Activated naive CD4-positive, alpha-beta T cell treated with anti-CD3 and anti-CD28 coated beads, Interleukin-2, amount 50 U/mL, for 72 hours (primary cell): ENCODE measurements at places on chromosomes 16 and 17. TPM values are rescaled to one million over a fixed set of nuclear protein-coding genes. Genes with fewer than 3 reads are reported as not detected.

GRCh38 chr17:28199115-28199514, 119.9 kb upstream of the TMEM97 start:
- DNase-seq, result no peak

DNA sequence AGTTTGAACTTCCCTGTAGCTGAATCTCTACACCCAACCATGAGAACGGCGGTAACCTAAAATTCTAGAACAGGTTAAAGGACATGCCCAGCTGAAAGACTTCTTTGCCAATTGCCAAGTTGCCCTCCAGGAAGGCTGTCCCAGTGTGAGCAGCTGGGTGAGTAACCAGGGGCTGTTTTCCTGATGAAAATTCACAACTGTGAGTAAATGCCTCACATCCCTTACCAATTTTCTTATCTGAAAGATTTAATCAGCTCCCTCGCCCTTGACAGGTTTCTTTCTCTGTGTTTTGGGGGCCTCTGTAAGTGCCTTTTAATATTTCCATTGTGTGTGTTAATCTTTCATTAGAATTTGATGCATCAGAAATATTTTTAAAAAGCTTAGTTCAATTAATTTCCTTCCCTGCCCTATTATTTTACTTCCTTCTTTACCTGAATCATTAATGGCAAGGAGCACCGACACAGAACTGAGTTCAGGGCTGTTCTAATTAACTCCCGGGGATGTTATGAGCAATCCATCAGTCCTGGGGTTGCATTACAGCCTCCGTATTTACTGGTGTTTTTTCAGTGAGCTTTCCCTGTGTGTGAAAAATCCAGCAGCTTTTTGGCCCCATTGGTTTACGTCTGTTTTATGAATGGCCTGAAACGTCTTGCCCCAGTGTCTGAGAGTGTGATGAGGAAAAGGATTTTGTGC, 152.9 kb downstream of the CLEC16A start:
- DNase-seq, result no peak

DNA sequence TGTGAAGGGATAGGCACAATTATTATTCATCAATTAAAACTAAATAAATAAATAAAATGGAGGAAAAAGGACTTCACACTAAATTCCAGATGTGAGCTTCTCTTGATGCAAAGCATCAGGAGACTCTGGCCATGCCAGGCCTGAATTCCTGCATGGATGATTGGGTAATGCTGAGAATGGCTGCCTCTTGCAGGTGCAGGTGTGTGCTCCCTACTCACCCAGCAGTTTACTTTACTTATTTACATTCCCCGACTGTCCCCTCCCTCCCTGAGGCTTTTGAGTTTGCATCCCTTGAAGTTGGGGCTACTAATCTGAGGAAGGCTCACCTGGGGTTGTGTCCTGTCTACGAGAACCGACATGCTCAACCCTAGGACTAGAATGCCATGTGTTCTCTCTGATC, 200.4 kb downstream of the SHISA9 start:
- DNase-seq, result no peak

- no peak for DNase-seq
Observed at GRCh38 chr17:75346906-75347305, 57.7 kb upstream of the SLC25A19 start.

DNA sequence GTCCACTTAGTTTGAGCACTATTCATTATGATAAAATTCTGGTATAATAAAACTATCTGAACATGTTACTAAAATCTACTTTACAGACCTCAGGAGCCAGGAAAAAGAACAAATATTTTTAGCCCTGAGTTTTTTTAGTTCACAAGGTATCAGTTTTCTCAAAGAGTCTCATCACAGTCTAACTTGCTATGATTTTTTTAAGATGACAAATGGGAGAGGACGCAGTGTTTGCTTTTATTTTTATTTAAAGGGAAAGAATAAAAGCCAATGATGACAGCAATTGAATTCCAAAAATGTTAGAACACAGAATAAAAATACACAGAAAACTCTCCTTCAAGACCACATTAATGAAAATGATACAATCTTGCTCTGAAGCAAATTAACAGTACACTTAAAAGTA, 7.4 kb downstream of the MED13 start:
- DNase-seq, result no peak

DNA sequence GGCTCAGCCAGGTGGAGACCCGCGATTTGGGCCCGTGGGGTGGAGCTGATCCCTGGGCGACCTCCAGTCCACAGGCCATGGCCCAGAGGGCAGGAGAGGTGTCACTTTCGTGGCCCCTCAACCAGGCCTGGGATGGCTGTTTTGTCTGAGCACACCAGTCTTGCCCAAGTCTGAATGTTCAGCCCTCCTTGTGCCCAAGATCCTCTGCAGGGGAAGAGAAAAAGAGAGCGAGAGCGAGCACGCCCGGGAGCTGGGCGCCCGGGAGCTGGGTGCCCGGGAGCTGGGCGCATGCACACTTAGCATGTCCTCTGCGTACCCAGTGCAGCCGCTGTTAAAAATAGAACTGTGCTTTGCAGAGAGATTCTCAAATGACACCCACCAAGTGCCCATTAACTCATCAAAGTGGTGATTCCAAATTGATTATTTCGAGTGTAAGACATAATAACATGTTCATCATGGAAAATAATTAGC, 403.3 kb upstream of the TNRC6C start:
- DNase-seq, result no peak

- no peak for DNase-seq
Observed at GRCh38 chr16:85989863-85990643, 91.1 kb downstream of the IRF8 start.

GRCh38 chr16:10566613-10567012, 13.8 kb downstream of the EMP2 start:
- no peak for DNase-seq

- no peak for DNase-seq
Observed at GRCh38 chr17:1111599-1112443, 68.0 kb downstream of the ABR start.

- DNase-seq, result no peak
Observed at GRCh38 chr17:31691251-31691905, 167.7 kb downstream of the COPRS start.

DNA sequence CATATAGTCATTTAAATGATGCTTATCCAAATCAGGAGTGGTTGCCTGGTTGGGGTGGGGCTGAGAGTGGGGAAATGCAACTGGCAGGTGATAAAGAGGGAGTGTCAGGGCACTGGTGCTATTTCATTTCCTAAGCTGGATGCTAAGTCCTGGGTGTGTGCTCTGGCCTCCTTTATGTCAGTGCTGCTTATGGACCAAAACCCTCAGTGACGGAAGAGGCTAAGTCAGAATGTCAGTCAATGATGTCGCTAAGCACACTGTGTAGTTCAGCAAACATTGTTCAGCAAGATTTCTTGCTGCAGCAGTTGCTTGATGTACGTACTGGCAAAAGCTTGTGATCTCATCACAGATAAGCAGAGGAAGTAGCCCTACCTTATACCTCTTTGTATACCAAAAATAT, 16.4 kb upstream of the FLCN start:
- no peak for DNase-seq

- DNase-seq, result peak; percentile 30
Observed at GRCh38 chr17:21330436-21331160, 45.6 kb upstream of the KCNJ12 start.

- DNase-seq, result no peak
Observed at GRCh38 chr17:13415871-13416416, 185.8 kb downstream of the HS3ST3A1 start.

DNA sequence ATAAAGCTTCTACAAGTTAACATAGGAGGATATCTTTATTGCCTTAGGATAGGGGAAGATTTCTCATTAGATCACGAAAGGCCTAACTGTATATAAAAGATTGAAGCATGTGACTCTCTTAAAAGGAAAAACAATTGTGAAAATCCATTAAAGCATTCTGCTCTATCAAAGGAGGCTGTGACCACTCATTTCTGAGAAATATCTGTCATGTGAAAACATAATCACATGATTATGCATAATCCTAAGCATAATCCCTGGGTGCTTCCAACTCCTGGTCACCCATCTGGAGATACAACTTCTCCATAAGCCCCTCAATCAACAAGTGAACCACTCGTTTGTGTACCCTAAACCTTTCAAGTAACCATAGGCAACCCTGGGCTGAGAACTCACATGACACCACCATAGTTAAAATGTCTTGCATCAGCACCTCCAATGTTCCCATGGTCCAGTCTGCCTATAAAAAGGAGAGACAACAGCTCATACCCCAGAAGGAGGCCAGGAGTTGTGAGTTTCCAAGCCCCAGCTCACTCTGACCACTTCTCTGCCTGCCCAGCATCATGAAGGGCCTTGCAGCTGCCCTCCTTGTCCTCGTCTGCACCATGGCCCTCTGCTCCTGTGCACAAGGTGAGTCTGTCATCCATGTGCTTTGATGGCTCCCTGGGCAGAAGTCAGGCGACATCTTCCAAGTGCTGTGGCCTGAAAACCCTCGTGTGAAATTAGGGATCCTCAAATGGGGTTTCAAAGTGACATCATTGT, at the start of gene CCL18:
TSS of gene CCL18 (plus strand) at position 487 of the 756 bp plus-strand sequence. CDS start at position 558, 71 bp downstream.
- no peak for DNase-seq

DNA sequence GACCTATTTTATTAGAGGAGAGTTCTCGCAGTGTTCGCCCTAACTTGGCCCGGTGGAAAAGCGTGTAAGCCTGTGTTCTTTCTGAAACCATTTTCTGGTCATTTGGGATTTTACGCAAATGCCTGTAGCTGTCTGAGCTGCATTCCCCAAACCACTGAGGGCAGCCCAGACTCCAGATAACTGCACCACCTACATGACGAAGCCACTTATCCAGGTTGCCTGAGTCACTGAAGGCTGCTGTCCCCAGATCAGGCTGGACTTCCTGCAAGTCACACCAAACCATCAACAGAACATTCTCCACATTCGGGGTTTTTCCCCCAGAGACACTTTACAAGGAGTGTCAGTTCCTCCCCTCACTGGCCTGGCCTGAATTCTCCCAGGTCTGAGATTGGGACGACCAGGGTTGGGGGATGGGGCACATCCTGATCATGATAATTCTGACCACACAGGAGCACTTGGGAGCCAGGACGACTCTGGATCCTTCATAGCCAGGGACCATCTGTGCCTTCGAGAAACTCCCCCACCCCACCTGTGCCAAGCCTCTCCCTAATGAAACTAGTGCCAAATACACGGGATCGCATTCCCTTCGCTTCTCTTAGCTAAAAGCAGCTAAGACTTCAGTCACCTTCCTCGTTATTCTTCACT, 2.3 kb downstream of the RPRML start:
- no peak for DNase-seq

- DNase-seq, result no peak
Observed at GRCh38 chr16:3866703-3867431, 13.6 kb downstream of the CREBBP start.

DNA sequence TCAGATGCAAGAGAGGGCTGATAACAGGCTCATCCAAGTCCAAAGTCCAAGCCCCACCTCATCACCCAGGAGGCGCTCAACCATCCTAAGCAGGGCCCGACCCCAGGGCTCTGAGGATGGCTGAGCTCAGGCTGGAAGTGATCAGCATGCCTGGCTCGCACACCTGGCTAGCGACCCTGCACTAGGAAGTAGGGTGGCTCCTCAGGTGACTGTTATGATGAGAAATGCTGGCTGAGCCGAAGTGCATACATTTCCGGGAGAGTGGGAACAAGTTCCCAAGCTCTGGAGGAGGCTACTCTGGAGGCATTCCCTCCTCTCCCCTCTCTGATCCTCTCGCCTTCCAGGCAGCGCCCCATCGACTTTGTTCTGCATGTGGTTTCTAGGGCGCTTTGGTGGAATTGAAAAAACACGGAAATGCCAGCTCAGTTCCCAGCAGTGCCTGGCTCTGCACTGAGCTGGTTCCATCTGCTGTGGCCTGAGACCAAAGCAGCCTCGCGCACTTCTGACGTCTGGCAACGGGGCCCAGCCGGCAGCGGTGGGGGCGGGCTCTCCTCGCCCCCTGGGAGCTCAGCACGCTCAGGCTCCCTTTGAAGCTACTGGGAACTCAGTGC, 130.3 kb downstream of the IRF8 start:
- no peak for DNase-seq

DNA sequence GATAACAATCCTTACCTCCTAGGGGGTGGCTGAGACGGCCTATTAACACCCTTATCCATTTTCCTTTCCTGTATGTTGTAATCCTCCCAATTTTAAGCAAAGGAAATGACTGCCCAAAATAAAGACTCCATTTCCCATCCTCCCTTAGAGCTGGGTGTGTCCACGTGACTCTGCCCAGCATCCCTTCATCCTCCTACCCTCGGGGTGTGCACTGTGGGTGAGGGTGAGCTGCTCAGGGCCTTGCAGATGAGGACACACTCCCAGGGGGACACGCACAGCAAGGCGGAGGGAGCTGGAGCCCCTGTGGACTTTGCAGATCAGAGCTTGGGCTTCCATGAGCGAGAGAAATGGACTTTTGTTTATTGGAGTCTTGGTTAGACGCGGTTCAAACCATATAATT, 186.8 kb downstream of the IRF8 start:
- peak; percentile 6 for DNase-seq

- no peak for DNase-seq
Observed at GRCh38 chr17:21275047-21275578, 9.4 kb upstream of the MAP2K3 start.

- DNase-seq, result no peak
Observed at GRCh38 chr16:15865742-15866141, 8.9 kb upstream of the MYH11 start.

DNA sequence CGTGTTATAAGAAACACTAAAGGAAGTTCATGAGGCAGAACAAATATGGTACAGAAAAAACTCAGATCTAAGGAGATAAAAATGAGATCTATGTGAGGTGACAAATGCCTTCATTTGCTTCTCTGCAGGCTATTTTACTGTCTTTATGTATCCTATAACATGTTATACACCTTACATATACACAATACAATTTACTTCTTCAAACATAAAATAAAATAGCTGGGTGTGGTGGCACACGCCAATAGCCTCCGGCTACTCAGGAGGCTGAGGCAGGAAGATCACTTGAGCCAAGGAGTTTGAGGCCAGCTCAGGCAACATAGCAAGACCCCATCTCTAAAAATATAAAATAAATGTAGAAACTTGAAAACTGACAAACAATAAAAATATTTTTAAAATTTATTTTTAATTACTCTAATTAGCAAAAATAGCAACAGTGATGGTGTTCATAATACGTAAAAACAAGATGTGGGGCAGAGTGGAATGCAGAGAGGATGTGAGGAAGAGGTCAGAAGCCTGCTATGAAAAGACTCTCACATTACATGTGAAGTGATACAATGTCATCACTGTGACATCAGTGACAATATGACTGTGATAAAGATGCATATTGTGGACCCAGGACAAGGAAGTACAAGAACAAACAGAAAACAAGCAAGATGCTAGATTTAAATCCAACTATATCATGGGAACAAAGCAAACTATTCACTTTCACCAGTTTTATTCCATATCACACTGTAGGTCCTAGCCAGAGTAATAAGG, 31.0 kb downstream of the VPS53 start:
- DNase-seq, result no peak

Gene OMG
- not detected for total RNA-seq

Gene RNF112
- 0.84 TPM for total RNA-seq

Gene CMTM2
- 1.1 TPM for total RNA-seq

Gene DPEP3
- total RNA-seq, result 0.19 TPM

Gene ITGA2B
- total RNA-seq, result 3.2 TPM

Gene EVPLL
- 0.54 TPM for total RNA-seq

Gene TNFRSF13B
- total RNA-seq, result not detected
